ENCODE measurements at places on chromosomes 2 and 18.

DNA sequence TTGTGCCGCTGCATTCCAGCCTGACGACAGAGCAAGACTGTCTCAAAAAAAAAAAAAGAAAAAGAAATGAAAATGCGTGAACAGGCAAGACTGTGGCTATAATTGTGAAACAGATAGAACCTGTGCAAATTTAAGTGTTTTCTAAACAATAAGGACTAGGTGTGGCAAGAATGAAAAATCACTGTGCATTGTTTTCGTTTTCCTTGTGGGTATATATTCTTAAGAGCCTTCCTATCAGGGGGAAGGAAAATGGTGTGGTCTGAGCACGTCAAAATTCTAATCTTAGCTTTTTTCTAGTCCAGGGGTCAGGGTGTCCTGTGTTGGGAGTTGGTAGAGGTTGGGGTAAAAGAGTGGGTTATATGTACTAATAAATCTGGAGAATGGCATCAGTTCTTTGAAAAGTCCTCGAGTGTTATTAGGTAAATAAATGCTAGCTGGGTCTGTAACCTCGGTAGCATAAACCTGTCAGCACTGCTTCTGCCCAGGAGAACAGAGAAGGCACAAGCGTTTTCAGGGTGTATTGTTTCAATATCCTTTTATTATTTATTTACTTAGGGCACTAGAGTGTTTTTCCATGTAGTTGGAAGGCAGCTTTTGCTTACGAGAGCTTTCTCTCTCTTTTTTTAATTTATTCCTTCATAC, 11.6 kb downstream of the ATP6V1C2 start:
- DNase-seq: no peak

DNA sequence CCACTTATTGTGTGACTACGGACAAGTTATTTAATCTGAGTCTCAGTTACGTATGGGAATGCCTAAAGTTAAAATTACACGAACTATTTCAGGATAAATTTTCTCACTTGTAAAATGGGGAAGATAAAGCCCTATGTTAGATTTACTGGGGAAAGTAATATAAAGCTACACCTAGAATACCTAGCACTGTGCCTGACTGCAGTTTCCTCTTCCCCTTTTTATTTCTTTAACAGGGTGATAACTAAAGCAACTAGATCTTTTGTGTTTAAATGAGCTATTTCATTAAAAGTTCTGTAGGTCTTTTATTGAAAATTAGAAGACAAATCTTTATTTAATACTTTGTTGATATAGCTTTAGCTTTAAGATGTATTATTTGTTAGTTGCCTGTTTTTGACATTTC, 5.0 kb downstream of the B3GNT2 start:
- no peak for DNase-seq

DNA sequence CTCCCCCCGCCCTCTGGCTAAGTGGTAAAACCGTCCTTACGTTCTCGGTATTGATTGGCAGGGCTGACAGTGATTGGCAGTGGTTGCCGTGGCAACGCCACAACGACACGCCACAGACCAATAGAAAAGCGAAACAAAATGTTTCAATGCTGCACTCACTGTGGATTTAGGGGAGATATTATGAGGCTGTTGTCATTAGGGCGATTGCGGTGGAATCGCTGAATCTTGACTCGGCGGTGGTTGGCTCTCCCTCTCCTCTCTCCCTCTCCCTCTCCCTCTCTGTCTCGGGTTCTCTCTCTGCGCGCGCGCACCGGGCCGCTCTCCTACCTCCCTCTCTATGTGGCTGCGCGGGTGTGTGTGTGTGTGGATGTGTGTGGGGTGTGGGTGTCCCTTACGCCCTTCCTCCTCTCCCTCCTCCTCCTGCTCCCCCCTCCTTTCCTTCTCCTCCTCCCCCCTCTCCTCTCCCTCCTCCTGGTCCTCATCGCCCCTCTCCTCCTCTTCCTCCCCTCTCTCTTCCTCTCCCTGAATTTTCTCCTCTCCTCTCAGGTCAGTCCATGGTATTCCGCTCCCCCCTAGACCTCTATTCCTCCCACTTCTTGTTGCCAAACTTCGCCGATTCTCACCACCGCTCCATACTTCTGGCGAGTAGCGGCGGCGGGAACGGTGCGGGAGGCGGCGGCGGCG, at the start of gene SIX3:
TSS of gene SIX3 (plus strand) at position 152 of the 684 bp plus-strand sequence. CDS start at position 555, 403 bp downstream.
- DNase-seq: peak; percentile 74

DNA sequence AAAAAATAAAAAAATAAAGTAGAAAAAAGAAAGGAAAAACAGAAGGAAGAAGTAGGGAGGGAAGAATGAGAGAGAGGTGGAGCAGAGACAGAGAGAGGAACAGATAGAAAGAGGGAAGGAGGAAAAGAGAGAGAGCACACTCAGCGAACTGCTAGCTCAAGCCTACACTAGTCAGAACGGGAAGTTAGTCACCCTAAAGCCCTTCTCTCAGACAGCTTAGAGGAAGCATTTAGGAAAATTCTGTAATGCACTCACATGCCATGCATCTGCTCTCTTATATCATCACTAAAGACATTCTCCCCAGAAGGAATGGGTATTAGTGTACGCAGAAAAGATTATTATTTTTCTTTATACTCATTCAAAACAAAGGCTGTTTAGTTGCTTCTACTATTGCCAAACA, 68.1 kb upstream of the SULT1C3 start:
- DNase-seq: no peak

DNA sequence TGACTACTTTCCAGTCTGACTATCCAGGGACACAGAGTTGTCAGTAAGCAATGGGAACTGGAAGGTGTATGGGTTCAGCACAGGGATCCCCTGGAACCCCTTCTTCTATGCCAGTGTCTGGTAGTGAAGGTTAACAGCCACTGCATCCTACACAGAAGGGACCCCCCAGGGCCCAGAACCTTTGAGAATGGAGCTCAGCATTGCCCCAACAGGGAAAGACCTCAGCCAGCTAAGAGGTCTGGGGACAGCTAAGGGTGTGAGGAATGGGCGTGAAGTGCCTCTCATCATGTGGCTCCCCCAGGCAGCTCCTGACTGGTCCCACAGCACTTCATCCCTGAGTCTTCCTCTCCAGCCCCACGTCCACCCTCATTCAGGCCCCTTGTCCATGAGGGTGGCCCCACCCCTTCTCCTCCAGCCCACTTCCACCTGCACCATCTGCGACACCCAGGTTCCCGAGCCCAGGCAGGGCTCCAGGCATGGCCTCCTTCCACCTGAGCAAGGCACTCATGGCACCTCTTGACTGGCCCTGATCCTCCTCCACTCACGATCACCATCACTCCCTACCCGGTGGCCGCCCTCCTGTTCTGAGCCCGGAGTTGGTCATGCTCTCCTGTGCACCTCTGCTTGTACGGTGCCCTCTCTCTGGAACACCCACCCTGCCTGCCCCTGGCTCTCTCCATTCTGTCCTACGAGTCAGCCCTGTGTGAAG, 77.1 kb downstream of the SFXN5 start:
- DNase-seq: peak; percentile 23

GRCh38 chr2:150191349-150191748, 296.1 kb downstream of the RND3 start:
- DNase-seq: no peak

DNA sequence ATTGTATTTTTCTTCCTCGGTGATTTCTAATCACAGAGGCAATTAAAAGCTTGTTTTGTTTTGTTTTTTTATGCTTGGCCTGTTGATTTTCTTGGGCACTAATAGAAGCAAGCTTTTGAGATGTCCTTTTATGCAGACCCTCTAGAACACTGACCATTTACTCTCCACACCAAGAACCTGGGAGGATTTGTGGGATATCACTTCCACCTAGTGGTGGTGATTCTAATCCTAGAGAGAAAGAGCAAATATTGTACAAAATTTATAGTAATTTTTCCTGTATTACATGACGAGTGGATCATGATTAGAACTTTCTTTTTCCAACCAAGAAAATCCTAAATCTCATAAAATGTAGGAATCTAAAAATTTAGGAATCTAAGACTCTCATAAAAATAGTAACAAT, 23.4 kb downstream of the NEMP2 start:
- no peak for DNase-seq

- DNase-seq: no peak
These were observed 145.8 kb downstream of the AGPS start for GRCh38 chr2:177538323-177538722.

GRCh38 chr2:98656800-98657199, 48.4 kb downstream of the UNC50 start:
- no peak for DNase-seq

- DNase-seq: no peak
These were observed 26.1 kb upstream of the C1D start for GRCh38 chr2:68088940-68089339.

DNA sequence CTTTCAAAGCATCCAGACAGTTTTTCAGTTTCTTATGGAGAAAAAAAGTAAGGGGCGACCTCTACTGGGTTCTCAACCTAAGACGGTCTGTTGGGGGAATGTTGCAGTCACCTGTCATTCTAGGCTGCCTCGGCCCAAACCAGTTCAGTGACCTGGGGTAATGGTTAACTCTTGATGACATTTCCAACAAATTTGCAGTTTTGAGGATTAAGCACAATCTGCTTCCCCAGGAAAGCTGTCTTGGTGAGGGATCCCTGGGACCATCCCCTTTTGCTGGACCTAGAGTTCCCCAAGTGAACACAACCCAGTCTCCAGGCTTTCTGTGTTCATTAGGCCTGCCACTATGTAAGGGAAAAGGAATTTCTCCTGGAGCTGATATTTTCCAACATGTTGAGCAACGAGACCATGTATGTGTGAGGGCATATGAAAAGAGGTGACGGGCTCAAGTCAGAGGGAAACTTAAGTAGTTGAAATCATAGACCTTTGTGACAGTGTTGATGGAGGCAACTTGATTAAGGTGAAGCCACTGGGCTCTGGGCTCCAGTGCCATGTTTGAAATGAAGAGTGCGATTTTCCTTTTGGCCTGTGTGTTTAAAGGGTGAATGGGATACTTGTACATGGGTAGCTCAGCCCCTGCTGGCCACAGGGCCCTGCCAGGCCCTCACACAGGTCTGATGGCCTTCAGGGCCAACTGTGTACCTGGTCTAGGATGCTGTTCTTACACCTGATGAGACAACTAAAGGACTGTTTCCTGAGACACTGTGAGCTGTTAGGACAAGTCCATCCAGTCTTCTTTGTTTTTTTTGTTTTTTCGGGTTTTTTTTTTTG, 27.0 kb downstream of the FOSL2 start:
- DNase-seq: no peak

GRCh38 chr2:62908145-62908544, 142.5 kb upstream of the OTX1 start:
- no peak for DNase-seq

- DNase-seq: no peak
These were observed 573 bp downstream of the STAM2 start for GRCh38 chr2:152175012-152175367.

GRCh38 chr2:172089633-172090032, 4.3 kb downstream of the DLX1 start:
- no peak for DNase-seq

All from H9 (cell line).